CD4-positive, alpha-beta T cell treated with Interleukin-15 for 4 hours (primary cell): ENCODE measurements at places on chromosomes 3 and 15.

DNA sequence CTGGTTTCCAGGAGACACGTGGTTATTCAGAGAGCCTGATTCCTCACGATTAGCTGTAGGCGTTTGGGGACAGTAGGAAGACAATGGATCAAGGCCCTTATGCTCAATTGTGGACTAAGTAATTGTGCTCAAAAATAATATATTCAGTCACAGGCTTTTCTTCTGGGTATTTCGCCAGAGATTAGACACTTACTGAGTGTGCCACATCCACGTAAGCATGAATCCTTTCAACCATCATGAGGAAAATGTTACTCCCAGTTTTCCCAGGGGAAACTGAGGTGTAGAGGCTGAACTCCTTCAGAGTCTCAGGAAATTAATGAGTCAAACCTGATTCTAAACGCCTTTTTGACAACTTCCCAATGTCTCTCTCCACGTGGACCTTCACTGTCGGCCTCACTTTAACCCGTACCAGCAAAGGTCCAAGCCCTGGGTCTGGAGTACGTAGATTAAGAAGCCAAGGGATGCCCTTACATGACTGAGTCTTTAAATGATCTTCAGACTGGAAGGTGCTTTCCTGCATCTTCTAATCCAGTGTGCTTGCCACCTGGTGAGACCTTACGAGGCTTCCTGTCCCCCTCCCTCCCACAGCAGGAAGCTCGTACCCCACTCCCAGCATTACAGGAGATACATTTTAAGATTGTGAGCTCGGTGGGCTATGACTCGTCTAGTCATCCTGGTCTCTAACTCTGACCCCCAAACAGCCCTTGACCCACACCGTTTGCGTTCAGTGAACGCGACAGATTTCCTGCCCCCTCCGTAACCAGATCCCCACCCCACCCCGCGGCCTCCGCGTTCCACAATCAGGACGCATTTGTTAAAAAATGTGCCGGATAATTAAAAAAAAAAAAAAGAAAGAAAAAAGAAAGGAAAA is 1.7 kb downstream of the PKM start:
- peak; percentile 49 for DNase-seq

DNA sequence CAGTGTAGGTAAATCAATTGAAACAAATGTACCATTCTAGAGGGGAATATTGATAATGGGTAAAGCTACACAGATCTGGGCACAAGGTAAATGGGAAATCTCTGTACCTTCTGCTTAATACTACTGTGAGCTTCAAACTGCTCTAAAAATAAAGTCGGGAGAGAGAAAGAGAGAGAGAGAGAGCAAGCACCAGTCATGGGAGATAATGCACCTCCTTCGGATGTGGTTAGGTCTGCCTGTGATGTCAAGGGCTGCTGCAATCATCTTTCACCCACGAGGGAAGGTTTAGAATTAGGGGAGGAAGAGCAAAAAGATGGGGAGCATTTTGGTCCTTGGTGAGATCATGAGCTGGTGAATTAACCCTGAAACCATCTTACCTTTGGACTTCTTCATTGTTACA is 219.1 kb downstream of the ZNF385D start:
- DNase-seq, result no peak

DNA sequence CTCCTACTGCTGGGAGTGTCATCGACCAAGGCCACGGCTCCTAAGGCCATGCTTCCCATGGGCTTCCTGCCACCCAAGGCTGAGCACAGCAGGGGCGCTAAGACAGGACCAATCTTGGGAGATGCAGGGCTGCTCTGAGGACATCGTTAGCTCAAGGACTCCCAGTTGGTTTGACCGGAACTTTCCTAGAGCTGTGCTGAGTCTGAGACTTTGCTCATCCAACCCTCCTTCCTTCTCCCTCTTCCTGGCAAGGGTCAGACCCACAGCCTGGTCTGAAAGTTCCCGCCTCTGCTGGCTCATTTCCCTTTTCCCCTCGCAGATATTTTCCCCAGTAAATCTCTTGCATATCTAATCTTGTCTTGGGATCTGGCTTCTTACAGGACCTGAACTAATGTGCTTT is 57.2 kb downstream of the EPHB3 start:
- no peak for DNase-seq

DNA sequence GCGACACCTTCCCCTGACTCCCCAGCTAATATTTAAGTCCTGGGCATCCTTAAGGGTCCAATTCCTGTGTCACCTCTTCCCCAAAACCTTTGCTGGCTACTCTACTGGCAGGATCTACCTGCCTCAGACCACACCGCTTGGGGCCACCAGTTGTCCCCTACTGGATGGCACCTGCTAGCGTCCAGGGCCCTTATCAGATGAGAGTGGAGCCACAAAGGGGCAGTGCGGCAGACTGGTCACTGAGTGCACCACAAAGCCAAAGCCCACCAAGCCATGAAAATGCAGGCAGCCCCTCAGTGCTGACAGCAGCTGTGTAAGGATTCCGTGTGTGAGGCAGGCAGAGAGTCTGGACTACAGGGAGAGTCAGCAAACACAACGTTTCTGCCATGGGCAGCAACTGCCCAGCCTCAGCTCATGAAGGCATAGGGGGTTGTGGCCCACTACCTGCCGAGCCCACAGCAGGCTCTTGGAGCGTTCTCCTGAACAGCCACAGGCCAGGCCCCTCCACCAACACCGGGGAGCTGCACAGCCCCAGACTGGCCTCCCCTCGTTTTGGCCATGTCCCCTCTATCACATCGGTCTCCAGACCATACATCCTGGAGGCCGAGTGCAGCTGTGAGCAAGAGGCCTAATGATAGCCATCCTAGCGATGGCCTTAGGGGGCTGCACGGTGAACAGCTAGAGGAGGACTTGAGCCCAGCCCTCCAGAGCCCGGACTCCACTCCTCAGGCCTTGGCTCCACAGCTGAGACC is 32.3 kb downstream of the ALDH1L1 start:
- no peak for DNase-seq
